Cortex of kidney (tissue), 1 donor: ENCODE measurements at places on chromosomes 6 and 20.

- no peak for DNase-seq
Measured at GRCh38 chr20:4869290-4870193, 131.8 kb downstream of the SLC23A2 start.

- DNase-seq = no peak
Measured at GRCh38 chr6:37042150-37042549, 36.7 kb downstream of the FGD2 start.

DNA sequence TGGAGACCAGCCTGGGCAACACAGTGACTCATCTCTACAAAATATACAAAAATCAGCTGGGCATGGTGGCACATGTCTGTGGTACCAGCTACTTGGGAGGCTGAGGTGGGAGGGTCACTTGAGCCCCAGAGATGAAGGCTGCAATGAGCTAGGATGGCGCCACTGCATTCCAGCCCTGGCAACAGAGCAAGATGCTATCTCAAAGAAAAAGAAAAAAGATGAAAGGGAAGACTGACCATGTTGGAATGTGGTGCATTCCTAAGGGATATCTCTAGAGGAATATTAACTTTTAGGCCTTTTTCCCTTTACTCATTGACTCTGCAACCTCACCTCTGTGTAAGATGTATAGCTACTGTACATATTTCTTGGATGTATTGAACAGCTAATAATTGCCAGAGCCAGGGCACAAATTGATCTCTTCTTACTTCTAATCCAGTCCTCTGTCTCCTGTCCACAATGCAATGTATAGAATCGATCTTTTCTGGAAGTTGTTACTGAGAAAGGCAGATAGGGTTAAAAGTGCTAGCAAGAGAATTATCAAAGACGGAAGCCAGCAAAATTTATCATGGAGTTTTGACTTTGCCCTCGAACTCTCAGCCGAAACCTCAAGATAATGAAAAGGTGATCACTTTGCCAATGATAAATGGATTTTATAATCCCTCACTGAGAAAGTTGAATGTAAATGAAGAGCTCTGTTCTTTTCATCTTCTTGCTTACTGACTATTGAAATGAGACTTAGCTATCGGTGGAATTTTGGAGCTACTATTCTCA, 46.3 kb downstream of the GCNT2 start:
- DNase-seq = no peak

DNA sequence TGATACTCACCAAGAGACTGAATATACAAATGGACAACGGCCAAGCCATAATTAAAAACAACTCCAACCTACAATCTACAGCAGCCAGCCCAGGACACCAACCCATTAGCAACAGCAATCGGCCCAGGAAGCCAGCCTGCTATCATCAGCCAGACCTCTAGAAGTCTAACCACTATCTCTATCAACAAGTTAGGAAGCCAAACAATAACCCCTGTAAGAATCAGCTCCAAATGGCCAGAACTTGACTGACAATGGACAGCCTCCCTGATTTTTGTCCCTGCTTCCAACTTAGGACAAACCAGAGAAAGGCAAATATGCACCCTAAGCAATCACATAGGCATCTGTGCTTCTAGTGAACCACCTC, 511.8 kb upstream of the JARID2 start:
- DNase-seq = no peak

- DNase-seq = no peak
Measured at GRCh38 chr20:51936377-51936776, 134.1 kb upstream of the SALL4 start.

DNA sequence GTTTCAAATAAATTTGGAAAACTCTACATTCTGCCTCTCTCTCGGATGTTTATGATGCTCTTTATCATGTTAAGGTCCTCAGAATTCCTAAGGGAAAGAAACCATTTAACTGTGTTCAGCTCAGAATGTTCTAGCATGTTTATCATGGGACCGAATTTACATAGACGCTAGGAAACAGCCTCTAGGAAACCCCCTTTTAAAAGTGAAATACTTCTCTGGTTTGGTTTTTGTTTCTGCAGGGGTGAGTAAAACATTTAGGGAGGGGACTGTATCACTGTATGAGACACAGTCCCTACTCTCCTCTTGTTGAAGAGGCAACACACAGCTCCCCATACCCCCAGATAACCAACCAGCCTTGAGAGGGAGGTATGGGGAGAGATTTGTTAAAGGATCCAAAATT, 267.6 kb upstream of the SUPT3H start:
- DNase-seq = no peak

- DNase-seq = no peak
Measured at GRCh38 chr6:125252891-125253290, 48.9 kb downstream of the HDDC2 start.

- no peak for DNase-seq
Measured at GRCh38 chr20:24339210-24339641, 130.2 kb upstream of the SYNDIG1 start.

GRCh38 chr20:23147964-23148730, 62.0 kb upstream of the CD93 start:
- no peak for DNase-seq

DNA sequence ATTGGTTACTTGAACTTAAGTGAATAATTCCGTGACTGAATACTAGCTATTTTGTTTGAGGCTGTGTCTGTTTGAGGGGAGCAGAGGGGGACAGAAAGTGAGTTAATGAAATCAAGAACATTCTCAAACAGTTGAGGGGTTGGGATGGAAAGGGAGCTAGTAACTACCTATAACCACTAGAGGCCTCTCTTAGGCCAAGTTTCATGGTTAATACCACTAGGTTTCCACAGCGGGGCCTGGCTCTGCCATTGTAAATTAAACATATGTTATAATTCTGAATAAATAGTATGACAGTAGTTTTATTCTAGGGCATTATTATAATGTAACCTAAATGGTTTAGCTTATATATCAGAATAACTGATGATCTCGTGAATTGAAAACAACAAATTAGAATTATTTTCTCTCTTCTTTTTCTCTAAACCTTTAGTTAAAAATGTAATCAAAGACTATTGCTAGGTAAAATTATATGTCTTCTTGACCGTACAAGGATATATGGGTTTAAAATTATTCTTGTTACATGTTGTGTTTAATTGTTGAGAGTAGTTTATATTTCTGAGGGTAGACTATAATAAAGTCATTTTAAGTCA, 108.1 kb downstream of the BCKDHB start:
- no peak for DNase-seq

DNA sequence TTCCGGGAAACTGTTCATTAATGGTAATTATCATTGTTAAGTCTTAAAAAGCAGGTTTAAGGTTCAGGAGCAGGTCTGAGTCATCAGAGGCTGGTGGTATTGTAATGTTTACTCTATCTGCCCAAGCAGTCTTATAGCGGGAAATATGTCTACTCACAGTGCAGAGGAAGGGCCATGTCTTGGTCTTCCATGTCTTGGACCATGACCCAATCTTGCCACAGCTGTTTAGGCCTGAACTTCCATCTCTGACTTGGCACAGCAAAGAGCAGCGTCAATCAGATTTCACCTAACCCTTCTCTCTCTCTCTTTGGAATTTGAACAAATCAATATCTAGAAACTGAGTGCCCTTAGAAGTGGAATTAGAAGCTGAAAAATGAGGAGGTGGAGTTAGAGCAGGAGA, 25.8 kb downstream of the SLC2A12 start:
- DNase-seq = no peak

DNA sequence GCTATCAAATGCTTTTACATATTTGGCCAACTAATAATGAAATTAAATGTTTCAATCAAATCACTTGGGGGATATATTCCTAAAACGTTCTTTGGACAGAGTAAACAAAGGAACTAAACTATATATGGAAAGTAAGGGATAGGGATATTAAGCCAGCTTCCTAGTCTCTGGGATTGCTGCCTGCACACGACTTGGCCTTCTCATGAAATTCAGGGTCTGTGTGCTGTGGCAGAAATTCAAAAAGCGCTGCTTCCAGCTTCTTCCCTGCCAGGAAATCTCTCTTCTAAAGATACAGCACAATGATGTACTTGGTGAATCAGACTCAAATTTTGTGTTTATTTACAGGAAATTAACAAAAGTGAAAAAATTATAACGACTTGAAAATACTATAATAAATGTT, 206.3 kb upstream of the RAB32 start:
- no peak for DNase-seq

- no peak for DNase-seq
Measured at GRCh38 chr6:80449726-80450125, 343.3 kb downstream of the BCKDHB start.

GRCh38 chr6:27809939-27810767, 102.0 kb downstream of the OR2B2 start:
- no peak for DNase-seq

DNA sequence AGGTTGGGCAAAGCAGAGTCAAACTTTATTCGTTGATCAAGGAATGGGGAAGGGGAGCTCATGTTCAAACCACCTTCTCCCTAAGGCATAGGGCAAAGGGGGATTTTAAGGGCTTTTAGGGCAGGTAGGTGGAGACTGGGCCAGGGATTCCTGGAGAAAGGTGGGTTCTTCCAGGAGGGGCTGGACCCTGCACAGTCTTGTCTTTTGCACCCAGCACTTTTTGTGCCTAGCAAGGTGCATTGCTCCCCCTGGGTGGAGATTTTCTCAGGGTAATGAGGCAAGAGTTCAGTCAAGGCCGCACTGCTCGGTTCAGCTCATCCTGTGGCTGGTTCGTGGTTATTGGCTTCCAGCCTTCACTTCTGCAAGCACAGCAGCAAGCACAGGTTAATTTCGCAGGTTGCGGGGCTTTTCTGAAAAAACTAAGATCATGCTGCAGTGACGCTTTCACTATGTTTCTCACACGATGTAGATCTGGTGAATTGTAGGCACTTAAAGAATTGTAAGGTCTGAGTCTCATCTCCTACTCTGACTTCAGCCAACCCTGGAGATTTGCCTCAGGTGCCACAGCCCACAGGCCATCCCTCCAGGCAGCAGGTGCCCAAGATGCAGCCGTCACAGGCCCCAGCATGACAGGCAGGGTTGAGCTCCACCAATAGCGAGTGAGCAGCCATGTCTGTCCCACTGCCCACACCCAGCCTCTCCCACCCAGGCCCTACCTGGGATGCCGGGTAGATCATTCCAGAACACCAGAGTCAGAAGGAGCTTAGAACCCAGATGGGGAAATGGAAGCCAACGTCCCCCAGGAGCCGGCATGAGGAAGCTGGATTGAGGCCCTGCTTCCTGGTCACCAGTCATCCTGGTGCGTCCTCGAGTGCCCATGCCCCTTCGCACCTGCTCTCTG, 37.1 kb downstream of the SUN5 start:
- DNase-seq = no peak

- DNase-seq = no peak
Measured at GRCh38 chr20:24441661-24442060, 27.8 kb upstream of the SYNDIG1 start.

DNA sequence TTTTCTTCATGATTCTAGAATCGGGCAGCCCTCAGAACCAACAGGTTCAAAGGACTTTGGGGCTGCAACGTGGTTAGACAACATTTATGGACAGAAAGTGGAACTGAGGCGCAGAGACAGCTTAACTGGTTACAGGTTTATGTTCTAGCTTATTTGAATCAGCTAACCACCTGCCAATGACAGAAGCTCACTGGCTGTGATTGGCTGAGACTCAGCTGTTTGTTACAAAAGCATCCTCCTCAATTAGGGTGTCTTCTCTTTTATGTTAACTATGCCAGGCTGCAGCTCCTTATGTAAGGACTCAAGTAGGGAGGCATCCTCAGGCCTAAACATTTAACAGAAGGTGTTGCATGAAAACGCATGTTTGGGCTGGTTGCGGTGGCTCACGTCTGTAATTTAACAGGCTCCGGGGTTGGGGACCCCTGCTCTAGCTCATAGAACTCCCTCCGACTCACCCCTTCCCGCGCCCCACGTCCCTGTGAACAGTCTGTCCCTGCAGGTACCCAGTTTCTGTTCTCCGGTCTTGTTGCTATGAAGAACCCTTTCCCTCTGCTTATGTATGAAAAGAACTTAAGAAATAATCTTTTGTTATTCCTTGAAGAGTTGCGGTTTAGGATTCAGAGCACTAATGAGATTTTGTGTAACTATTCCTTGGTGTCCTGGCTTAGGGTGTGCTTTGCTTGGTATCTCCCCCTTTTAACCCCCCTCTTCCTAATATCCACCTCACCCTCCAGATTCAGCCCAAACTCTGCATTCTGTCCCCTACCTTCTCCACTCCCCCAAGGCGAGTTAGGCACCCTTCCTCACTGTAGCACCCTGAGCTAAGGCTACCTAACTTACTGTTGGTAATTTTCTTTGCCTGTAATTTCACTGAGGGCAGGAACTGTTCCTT, 1.2 kb upstream of the TMEM181 start:
- DNase-seq = no peak

- DNase-seq = no peak
Measured at GRCh38 chr6:133456944-133457343, 215.8 kb downstream of the EYA4 start.

- DNase-seq = no peak
Measured at GRCh38 chr6:12383448-12383847, 93.3 kb downstream of the EDN1 start.

- no peak for DNase-seq
Measured at GRCh38 chr6:12490904-12491571, 200.9 kb downstream of the EDN1 start.

- no peak for DNase-seq
Measured at GRCh38 chr20:63285636-63286615, 7.1 kb upstream of the COL20A1 start.

- DNase-seq = no peak
Measured at GRCh38 chr6:89494131-89494793, 61.3 kb downstream of the ANKRD6 start.

DNA sequence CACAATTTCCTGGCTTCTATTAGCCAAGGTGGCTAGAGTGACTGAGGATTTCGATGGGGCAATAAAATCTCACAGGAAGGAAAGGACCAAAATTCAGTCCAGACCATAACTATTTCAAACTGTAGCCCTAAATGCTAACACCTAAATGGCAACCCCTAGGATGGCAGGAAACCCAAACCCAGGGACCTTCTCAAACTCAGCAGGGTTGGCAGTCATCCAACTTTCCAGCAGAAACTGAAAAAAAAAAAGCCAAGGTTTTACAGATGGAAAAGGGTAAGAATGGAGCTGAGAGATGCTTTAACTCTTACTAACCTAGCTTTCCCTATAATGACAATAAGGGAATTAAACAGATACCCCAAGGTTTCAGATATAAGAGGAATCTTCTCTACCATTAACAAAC, 10.5 kb downstream of the IBTK start:
- DNase-seq = no peak

DNA sequence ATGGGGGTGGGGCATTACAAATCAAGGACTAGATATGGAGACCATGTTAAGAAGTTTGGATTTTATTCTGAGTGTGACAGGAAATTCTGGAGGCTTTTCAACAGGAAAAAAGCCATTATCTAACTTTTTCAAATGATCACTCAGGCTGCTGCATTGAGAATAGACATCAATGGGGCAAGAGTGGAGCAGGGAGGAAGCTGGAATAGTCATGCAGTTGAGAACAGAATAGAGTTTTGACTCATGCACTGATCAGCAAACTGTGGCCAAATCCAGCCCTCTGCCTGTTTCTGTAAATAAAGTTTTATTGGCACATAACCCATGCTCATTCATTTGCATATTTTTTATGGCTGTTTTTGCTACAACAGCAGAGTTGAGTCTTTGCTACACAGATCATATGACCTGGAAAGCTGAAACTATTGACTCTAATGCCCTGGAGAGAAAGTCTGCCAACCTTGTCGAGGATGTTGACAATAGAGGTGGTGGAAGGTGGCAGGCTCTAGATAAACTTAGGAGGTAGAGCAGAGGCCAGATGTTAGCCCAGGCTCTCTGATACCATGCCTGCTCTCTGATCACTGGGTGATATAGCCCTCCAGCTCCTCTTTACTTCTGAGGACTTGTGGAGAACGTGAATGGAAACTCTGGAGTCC, 441.8 kb downstream of the PTPRT start:
- no peak for DNase-seq

- no peak for DNase-seq
Measured at GRCh38 chr6:2739335-2739734, 11.4 kb downstream of the MYLK4 start.

- DNase-seq = no peak
Measured at GRCh38 chr6:108651340-108652227, 90.9 kb downstream of the FOXO3 start.
